Fibroblast of villous mesenchyme (primary cell): ENCODE measurements at places on chromosomes 1 and 21.

- no peak for DNase-seq
Observed at GRCh38 chr1:75125161-75125726, 8.9 kb upstream of the LHX8 start.

DNA sequence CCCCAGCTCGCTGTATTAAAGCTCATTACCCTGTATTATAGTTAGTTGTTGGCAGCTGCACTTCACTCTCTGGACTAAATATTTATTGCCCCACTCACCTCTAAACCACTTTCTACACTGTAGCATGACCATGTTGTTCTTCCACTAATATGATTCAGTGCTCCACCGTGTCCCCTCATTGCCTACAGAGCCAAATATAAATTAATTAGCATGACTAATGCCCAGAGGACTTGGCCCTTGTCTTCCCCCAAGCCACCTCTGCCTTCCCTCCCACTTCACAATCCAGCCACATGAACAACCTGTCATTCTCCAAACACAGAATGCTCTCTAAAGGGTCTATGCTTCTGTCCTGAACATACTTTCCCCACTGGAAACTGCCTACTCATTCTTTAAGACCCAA lies 276.5 kb downstream of the PLPP3 start:
- no peak for DNase-seq

DNA sequence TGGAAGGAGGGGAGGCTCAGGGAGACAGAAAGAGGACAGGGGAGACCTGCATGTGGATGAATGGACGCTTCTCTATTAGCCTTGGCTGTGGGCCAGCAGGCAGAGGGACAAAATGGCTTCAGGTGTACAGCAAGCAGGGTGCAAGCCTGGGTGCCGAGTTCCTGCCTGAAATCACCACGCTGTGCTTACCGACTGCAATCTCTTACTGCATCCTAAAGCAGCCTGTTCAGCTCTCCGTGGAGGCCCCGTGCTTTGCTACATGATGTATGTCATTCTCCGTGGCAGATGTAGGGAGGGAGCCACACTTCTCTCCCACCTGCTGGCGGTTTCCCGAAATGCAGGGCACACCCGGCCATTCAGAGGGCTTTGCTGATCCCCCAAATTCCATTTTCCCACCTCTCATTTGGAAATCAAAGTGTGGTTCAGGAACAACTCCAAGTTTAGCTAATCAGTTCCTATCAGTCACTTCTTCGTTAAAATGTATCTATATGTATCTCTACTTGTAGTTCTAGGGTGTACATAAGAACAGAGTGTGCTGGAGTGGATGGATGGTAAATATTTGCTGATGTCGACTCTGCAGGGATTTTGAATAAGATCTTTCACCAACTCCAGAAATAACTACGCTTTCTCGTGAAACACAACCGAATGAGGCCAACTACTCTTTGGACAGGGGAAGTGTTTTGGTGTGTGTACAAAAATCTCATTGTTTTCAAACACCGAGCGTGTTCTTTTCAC lies 122.3 kb upstream of the BACE2 start:
- DNase-seq = no peak

GRCh38 chr1:202567738-202568137 lies 142.5 kb downstream of the SYT2 start:
- no peak for DNase-seq

DNA sequence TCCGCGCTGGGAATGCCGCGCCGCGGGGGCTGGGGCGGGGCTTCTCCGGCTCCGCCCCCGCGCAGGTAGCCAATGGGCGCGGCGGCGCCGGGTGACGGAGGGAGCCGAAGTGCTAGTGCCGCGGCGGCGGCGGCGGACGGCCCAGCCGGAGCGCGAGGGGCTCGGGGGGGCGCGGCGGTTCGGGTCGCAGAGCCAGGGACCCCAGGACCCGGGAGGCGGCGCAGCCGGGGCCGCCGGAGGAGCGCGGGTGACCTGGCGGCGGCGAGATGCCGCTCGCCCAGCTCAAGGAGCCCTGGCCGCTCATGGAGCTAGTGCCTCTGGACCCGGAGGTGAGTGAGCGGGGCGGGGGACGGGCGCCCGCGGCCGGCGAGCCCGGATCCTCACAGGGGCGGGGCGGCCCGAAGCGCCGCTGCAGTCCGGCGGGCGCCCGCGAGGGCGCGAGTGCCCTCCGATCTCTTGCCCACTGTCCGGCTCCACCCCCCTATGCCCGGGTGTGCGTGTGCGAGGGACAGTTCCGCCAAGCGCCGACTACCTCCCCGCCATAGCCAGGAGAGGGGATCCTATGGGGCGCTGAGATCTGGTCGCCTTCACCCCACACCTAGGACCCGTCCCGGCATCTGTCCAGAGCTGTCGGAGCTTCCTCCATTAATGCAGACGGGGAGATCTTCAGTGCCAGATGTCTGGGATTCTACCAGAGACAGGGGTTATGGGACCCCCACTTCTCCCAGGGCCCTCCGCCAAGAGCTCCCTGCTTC lies at the start of gene RPS6KA1:
TSS of gene RPS6KA1 (plus strand) at position 107 of the 755 bp plus-strand sequence. CDS start at position 267, 160 bp downstream.
- DNase-seq = peak; percentile 30

DNA sequence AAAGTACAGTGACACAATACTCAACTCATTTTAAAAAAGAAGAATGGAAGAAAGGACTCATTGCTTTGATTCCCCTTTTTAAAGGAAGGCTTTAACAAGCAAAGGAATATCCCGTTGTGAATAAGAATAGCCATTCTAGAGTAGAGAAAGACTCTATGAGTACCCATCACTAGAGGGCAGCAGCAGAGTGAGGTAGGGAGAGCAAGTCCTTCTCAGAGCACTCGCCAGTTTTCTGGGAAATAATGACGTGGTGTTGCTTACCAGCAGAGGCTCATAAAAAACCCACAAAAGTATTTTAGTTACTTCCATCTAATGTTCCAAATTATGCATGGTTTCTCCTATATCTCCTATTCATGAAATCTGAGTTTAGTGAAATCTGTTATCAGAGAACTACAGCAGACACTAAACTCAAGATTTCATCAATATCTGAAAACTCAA lies 74.6 kb downstream of the USP24 start:
- DNase-seq = peak; percentile 95

- peak; percentile 74 for DNase-seq
Observed at GRCh38 chr21:28537371-28538079, 455.2 kb downstream of the LTN1 start.

DNA sequence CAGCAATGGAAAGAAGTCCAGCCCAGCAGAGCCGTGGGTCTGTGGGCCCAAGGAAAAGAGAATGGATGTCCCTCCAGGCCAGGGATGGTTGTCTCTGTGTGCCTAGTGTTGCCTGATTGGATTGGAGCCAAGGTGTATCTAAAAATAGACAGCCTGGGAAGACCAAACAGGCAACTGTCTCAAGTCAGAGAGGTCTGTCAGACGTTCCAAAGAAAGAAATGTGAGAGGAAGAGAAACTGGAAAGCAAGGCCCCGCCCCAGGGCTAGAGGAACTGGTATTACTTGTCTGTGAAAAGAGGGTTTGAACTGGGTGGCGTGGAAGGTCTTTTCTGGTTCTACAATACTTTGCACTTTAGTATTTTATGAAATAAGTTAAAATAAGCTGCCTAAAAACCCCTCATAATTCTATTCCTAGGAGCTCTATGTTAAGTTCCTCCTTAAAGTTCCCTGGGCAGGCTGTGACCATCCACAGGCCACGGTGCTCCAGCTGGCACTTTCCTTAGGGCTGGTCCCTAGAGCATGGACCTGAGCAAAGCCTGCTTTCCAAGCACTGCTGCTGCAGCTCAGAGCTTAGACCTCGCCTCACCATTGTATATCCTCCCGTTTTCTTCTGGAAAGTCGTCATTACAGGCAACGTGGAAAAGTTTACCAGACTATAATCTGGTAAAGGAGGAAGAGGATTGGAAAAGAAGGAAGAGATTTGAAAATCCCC lies 151.6 kb downstream of the DISC1 start:
- DNase-seq = peak; percentile 49

GRCh38 chr1:53552981-53553733 lies 94.0 kb downstream of the DMRTB1 start:
- no peak for DNase-seq

DNA sequence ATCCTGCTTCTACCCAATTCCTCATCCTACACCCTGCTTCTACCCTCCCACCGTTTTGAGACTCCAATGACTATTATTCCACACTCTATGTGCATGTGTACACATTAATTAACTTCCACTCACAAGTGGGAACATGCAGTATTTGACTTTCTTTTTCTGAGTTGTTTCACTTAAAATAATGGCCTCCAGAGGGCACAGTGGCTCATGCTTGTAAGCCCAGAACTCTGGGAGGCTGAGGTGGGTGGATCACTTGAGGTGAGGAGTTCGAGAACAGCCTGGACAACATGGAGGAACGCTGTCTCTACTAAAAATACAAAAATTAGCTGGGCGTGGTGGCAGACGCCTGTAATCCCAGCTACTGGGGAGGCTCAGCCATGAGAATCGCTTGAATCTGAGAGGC lies 464.8 kb downstream of the PTBP2 start:
- DNase-seq = peak; percentile 14

- DNase-seq = no peak
Observed at GRCh38 chr1:15742339-15742801, at the start of gene TMEM82. Gene TMEM82 (plus strand): TSS chr1:15742499. CDS start chr1:15742560, 61 bp downstream.

DNA sequence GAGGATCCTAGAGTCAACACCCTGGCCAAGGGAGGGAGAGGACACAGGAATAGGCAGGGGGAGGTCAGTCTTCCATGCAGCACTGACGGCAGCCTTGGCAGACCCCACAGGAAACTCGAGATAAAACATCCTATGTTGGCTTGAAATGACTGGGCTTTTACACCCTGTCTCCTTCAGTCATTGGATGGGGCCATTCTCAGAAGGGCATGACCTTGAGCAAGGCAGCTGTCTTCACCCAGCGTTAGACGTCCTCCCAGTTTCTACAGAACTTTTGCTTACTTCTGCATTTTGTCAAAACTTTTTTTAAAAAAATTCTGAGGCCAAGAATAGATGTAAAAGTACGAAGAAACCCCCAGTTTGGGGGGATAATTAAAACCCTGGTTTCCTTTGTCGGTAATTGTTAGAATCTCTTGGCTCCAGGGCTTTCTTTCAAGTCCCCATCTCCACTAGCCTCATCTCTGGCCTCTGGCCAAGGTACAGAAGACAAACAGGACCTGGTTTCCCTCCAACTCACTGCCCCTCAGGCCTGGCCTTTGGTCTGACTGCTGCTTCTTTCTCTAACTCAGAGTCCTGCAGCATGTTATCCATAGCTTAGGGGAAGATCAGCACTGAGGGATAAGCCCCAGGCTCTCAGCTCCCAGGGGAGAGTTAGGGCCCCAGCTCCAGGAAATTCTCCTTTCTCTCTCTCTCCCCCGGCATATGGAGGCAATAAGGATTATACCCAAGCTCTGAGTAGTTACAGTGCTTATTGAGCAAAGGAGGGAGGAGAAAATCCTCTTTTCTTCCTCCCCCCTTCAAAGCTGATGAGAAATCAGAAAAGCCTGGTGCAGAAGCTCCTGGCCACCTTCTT lies 51.6 kb upstream of the KCND3 start:
- no peak for DNase-seq

- no peak for DNase-seq
Observed at GRCh38 chr21:26888256-26888655, 43.0 kb upstream of the ADAMTS1 start.

GRCh38 chr1:43932786-43933385 lies 715 bp upstream of the ARTN start:
- peak; percentile 18 for DNase-seq
